ENCODE measurements at places on chromosomes 12 and 14.

DNA sequence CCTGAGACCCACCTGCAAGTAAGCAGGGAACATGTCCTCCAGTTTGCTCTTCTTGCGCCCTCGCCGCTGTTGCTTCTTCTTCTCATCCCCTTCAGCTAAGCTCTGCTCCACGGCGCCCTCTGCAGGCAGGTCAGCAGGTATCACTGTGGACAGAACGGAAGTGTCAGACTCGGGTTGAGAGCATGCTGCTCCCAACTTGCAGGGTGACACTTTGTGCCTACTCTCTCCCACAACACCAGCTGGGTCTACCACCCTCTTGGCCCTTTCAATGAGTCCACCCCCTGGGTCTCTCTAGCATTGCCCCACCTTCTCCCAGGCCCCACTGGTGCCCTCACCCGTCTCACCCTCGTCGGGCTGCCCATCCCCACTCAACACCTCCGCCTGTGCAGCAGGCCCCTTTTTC, 16.7 kb downstream of the KMT2D start:
- DNase-seq = peak; percentile 52

DNA sequence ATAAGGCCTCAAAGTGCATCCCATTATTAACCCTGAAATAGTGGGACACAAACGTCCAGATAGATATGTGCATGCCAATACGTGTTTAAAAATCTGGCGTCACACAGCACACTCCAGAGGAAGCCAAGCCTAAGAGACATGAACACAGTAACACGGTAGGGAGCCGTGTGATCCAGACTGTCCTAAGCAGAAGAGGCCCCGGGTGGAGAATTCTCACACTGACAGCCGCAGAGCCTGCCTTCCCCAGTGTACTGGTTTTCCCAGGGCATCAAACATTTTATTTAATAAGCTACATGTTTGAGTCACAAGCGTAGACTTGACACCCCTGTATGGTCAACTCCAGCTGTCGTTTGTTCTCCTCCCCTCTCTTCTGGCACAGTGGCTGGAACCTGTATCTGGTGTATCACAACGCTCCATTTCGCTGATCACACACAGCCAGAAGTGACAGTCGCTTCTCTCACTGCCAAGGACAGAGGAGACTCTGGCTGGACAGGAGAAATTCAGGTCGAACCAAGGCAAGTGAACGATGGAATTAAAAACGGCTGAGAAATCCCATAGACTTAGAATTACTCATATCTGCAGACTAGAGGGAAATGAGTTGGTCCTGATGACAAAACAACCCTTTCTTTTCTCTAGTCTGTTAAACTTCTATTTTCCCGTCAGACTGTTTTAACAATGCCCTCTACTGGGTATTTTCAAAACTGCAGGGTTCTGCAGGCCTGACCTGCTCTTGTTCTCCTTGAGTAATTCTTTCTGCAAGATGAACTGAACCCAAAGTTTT, 359.9 kb downstream of the RGS6 start:
- peak; percentile 27 for DNase-seq

GRCh38 chr12:94805749-94806529, 155.6 kb upstream of the TMCC3 start:
- peak; percentile 98 for DNase-seq

DNA sequence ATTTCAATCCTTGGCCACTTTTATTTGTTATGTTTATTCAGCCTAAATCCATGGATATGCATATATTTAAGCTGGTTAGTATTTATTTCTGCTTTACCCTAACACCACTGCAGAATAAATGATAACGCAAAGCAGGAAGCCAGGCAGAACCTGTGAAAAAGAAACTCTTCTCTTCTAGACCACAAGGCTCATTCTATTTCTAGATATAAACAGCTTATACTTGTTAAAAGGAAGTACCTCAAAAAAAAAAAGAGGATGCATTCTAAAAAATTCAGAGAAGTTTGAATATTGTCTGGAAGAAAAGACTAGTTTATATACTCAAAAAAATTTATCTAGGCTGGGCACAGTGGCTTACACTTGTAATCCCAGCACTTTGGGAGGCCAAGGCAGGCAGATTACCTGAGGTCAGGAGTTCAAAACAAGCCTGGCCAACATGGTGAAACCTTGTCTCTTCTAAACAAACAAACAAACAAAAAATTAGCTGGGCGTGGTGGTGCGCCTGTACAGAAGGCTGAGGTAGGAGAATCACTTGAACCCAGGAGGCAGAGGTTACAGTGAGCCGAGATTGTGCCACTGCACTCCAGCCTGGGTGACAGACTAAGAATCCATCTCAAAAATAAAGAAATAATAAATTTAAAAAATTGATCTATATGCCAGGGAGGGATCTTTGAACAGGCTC, 55.8 kb downstream of the GALNT4 start:
- DNase-seq = no peak

GRCh38 chr12:46965137-46965536, 114.3 kb upstream of the PCED1B start:
- DNase-seq = no peak

DNA sequence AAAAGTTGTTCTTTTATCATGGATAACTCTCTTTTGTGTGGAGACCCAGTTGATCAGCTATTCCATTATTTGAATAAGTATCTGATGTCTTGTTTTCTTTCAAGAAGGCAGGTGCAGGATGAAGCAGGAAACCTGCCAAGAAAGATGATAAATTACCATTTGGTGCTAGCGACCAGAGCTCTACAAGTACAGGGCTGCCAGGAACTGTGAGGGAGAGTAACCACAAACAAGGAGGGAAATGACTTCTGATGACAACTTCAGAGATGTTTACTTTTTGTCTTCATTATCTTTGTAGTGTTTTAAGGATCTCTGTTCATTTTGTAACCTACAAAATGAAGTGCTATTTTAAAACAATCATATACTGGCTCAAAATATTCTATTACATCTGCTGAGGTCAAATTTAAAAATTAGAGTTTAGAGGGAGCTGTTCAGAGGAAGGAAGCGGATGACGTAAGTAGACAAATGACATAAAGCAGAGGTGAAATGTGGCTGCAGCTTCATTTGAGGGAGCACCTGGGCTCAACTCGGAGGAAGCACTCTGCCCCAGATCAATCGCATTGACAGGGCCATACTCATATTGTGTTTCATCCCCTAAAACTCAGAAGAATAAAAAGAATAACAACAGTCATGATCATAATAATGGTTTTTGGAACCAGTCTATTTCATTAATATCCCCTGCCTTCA, 226.8 kb downstream of the C12orf42 start:
- DNase-seq = no peak

DNA sequence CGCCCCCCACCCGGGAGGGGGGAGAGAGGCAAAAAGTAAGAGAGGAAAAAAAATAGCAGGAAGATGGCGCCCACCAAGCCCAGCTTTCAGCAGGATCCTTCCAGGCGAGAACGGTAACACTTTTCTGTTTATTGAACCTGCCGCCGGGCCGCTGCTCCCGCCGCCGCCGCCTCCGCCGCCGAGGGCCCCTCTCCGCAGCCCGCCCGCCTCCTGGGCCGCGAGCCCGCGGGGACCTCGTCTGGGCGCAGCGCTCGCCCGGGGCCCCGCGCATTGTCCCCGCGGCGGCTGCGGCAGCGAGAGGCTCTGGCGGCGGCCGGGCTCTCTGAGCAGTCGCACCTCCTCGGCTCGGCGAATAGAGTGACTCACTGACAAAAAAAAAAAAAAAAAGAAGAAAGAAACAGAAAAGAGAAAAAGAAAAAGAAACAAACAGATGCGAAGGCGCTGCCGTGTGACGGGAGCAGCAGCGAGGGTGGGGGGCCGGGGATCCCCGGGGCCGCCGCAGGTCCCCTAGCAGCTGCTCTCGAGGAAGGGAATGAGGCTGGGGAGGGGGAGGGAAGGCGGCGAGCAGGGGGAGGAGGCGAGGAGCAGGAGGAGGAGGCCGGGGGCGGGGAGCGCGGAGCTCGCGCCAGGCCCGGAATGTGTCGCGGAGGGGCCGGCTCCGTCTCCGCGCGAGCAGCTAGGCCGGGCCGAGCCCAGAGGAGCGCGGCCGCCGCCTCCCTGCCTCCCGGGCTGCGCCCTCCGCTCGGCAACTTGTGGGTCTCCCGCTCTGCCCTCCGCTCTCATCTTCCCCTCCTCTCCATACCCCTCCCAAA, 781 bp downstream of the NPAS3 start:
- peak; percentile 55 for DNase-seq

DNA sequence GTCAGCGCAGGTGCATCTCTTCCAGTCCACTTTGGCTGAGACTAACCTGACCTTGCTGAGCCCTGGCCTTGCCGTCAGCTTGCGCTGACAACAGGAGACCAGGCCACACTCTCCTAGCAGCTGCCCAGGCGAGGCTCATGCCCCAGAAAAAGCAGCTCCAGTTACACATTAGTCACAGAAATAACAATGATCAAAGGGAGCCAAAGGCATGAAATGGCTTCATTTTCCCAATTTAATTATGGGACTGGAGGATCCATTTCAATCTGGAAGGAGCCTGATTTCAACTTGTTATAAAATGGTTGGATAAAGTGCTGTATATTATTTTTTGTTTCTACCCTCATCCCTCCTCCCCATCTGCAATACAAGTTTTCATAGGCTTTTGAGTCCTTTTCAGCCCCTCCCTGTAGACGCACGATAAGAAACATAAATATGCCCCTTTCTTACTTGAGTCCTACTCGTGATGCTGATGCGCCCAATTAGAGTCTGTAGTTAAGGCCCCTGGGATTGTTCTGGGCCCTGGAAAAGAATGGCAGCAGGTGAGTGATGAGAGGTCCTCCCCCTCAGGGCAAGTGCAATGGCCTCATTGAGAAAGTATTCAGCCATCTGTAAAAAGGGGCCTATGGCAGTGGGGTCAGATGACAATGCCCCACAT, 376.0 kb downstream of the C12orf75 start:
- no peak for DNase-seq

DNA sequence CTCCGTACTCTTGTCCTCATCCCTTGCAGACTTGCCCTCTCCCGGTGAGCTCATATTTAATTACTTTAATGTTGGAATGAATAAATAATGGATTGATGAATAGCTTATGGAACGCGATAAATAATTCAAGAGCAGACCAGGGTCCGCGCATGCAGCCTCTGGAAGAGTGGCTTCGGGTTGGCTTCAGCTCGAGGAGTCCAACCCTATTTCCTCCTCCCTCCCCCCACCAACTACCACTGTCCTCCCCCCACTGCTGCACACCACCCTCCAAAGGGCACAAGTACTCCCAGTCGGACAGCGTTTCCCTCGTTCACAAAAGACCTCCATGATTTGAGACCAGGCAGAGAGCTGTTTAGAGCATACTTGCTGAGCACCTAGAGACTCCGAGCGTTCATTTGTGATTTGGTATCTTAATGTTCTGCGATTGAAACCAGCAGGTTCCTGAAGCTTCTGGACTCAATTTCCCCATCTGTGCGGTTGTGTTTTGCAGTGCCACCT, 647 bp upstream of the SIX1 start:
- peak; percentile 12 for DNase-seq

- DNase-seq = no peak
Measured at GRCh38 chr14:69630360-69630759, 19.0 kb downstream of the SUSD6 start.

All from ACHN (cell line).